ENCODE measurements at places on chromosomes 5 and 9. TPM values are rescaled to one million over a fixed set of nuclear protein-coding genes. Genes with fewer than 3 reads are reported as not detected.

The SLC36A3 gene
- not detected for total RNA-seq

DNA sequence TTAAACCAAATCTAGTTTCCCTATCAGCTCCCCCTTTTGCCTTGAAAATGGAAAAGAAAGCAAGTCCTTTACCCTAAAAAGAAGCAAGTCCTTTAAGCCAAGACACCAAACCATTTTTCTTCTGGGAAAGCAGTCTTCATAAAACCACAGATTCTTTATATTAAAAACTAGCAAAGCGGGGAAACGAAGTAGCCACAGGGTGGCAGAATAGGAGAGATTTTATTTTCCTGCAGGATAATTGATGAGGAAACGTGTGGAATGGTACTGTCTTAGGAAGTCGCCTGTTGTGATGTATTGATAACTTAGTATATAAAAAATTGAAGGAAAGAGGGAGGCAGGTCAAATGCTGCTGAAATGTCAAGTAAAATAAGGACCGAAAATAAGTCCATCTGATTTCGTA is 41.1 kb downstream of the ZNF883 start:
- DNase-seq: peak; percentile 38

The ANKRD31 gene
- 0.59 TPM for total RNA-seq

DNA sequence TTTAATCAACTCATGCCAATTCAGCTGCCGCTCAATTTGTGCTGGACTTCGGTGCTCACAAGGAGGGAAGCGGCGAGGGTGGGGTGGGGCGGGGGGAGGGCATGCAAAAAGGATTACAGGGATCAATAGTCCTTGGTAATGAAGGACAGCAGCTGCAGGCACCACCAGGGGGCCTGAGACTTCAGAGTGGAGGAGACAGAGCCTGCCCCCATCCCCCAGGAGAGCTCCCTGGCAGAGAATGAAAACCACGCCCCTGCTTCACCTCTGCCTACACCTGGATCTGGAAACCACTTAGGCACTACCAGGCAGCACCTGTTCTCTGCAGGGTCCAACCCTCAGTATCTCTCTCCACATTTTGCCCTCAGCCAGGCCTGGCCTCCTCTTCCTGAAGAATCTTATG is 155.6 kb downstream of the TRIM32 start:
- peak; percentile 86 for DNase-seq

DNA sequence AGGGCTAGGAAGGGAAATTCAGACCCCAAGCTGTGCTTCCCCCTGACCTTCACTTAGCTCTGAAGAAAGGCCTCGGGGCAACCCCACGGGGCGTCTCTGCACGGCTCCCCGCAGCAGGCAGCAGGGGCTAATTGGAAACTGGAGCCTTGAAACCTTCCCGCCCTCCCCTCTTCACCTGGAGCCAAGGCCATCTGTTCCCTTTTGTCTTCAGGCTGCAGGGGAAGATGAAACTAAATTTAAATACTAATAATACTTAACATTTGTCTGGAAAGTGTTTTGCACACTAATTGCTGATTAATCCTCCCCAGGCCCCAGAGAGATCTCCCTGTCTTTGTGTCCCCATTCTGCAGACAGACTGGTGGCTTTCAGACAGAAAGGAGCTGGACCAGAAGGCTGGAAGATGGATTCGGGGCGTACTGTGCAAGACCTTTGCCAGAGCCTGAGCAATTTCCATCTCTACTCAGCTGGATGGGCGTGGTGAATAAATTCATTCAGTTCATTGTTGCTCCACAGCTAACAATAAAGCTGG is 34.1 kb upstream of the CPLX2 start:
- DNase-seq: peak; percentile 27

DNA sequence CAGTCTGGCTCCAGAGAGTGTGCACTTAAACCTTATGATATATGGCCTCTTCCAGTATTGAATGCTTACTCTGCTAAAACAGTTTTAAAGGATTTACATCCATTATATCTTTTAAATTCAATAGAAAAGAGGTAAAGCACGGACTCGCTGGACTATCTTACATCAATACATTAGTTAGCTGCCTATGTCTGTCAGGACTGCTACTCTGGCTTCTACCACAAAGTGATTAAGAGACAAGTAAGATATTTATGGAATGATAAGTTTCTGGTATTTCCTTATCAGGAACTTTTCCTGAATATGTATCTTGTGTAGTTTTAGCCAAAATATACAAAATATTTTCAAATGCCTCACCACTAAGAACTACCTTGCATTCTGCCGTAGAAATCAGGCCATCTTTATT is 295.1 kb downstream of the ISL1 start:
- DNase-seq: no peak

- DNase-seq: peak; percentile 57
Measured at GRCh38 chr5:141717043-141717442, 35.0 kb upstream of the ARAP3 start.

DNA sequence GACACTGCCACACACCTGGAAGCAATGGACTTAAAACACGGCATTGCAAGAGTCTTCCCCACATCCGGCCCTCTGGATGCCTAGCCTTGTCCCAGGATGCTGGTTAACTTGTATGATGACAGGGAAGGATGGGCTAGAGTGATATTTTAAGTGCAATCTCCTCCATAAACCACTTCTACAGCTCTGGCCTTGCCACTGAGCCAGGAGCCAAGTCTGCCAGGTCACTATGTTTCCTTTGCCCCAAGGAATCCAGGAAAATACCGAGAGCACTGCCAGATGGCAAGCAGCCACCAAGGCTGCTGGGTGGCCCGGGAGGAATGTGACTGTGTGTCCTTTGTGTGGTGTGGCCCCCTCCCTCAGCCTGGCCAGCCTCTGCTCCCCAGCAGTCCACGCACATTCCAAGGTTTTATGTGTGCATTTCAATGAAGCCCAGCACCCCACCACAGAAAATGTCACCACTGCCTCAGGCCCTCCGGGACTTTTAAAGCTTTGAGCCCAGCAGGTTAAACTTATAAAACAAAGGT is 106.0 kb downstream of the FRMD3 start:
- peak; percentile 69 for DNase-seq

GRCh38 chr5:112346411-112347044 is 72.5 kb downstream of the EPB41L4A start:
- no peak for DNase-seq

DNA sequence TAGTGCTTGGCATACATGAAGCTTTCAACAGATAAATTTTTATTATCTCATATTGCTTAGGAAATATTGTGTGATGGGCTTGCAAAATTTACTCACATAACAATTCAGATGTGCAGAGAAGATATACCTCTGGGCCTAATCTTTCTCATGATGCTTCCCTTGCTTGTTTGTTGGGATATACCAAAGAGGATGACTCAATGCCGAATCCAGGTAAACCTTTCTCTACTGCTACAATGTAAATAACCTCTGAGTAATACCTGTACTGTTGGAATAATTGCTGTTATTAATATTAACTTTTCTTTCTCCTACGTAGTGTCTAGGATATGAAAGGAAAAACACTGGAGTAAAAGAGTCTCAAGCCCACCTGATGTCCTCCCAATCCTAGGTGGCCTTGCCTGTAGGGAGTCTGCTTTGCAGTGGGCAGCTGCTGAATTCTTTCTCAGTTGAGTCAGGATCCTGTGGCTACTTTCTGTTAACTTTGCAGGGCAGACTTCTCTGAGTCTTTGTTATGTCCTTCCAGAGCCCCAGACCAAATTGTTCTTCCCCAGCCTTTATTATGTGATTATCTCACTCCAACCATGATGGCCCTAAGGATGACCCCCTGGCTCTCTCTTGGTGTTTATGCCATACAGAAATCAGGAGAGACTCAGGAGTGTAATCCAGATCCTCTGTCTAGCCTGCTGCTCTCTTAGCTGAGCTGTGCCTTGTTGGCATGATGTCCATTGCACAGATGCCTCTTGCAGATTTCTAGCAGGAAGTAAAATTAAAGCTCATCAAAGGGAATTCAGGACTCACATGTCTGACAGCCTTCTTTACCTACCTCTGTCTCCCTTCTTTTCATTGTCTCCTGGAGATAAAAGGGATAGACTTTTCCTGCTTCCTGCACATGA is 208.1 kb downstream of the SNX18 start:
- DNase-seq: no peak

The DMGDH gene
- 0.52 TPM for total RNA-seq

The KCNMB1 gene
- total RNA-seq: 0.17 TPM

GRCh38 chr9:83701286-83701685 is 6.5 kb downstream of the UBQLN1 start:
- DNase-seq: no peak

DNA sequence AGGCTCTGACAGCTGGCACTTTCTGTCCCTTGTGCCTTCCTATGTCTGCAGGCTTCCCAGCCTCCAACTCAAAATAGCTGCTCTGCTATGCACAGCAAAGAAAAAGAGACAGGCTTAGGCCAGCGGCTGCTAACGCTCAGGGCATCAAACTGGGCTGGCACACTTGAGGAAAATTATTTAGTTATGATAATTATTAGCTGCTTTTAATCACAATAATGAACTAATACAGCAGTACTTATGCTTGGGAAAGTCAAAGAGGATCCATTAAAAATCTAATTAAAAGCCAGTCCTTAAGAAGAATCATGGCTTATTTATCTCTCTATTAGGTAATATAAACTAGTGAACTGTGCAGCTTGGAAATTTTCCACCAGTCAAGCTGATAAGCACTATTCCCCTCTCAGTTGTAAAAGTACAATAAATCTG is 233.2 kb downstream of the SLIT3 start:
- no peak for DNase-seq

The DIRAS2 gene
- 0.28 TPM for total RNA-seq

- peak; percentile 52 for DNase-seq
Measured at GRCh38 chr9:108636013-108636412, 219.8 kb downstream of the ACTL7B start.

DNA sequence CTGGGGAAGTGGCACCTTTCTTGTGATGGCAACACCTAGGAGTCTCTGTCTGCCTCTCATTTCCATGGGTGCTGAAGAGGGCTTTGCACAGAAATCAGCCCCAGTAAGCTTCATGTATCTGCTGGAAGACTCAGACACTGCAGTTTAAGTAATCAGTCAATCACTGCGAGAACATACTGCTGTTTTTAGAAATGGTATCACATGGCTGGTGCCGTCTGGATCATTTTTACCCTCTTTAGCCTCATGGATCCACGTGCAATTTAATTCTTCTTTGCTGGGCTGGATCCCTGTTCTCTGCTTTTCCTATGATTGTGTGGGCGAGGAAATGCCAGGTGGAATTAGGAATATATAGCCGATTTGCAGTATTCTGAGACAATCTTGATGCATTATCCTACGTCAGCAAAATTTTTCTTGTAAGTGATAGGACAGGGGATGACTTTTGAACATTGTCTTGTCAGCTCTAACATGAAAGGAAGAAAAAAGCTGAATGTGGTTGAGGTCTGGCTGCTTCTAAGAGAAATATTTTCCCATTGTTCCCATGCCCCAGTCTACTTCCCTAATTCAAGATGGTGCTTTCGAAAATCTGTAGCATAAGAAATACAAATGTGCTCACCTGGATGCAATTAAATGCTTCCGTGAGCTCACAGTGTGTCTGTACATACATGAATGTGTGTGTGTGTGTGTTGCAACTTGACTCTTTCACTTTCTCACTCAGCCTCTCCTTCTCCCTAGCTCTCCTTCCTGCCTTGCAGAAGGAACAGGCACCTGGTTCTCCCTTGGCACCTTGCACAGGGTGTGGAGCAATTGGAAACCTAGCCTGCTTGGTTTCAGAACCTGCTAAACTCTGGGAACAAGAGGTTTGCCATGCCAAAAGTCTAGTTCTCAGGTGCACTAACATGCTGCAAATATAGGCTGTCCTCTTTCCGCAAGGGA is 281.6 kb downstream of the NTRK2 start:
- DNase-seq: no peak

DNA sequence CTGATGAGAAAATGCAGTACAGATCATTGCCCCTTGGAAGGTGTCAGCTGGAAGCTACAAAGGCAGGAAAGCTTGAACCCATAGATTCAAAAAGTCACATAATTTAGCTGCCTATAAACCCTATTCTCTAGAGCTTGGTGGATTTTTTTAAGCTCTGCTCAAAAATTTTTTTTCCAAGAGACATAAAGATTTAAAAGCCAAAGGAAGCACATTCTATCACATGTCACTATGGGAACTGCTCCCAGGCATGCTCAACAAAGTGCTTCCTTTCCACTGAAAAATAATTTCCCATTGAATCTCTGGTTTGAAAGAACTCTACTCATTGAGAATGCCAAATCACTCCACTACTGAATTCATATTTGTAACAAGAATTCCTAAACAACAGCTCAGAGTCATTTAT is 419.8 kb downstream of the CETN3 start:
- no peak for DNase-seq

- DNase-seq: peak; percentile 97
Measured at GRCh38 chr5:177500685-177501522, 3.5 kb upstream of the PDLIM7 start.

DNA sequence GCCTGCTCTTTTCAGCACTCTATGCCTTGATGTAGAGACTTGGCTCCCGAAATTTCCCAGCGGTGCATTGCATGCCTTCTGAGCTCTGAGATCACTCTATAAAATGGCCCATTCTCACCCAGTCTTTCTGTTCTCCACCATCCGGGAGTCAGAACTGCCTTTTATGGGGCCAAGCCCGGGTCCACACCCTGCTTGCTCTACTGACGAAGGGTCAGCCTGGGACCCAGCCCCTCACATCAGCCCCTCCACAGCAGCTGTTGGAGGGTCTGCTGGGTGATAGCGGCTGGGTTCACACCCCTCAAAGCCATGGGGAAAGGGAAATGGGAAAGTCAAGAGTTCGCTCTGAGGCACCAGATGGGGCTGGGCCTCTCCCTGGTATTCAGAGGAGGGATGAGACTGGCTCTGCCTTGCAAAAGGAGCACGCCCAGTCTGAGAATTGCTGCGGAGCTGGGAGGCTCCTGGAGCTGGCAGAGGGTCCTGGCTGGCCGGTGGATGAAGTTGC is 66.0 kb upstream of the ORM1 start:
- no peak for DNase-seq

The BAAT gene
- 0.58 TPM for total RNA-seq

The ZNF883 gene
- total RNA-seq: 44.4 TPM

The NR5A1 gene
- 0.21 TPM for total RNA-seq

DNA sequence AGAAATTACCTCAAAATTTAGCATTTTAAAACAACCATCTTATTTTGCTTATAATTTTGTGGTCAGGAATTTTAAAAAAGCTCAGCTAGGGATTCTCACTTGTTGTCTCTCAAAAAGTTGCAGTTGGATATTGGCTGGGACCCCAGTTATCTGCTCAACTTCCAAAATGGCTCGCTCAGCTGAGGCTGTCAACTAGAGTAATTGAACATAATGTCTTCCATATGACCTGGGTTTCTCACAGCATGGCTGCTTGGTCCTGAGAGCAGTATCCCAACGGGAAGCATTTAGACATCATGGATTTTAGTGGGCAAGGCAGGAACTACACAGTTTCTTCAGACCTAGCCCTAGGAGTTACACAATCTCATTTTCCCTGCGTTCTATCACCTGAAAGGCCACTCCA is 63.6 kb upstream of the SPEF2 start:
- DNase-seq: peak; percentile 11

All from GM23338 (cell line).